ENCODE measurements at places on chromosomes 12 and 14. TPM values are rescaled to one million over a fixed set of nuclear protein-coding genes. Genes with fewer than 3 reads are reported as not detected.

GRCh38 chr12:12807970-12808702, 5.0 kb upstream of the DDX47 start:
- DNase-seq: no peak

LRRIQ1 gene
- polyA plus RNA-seq: not detected

DNA sequence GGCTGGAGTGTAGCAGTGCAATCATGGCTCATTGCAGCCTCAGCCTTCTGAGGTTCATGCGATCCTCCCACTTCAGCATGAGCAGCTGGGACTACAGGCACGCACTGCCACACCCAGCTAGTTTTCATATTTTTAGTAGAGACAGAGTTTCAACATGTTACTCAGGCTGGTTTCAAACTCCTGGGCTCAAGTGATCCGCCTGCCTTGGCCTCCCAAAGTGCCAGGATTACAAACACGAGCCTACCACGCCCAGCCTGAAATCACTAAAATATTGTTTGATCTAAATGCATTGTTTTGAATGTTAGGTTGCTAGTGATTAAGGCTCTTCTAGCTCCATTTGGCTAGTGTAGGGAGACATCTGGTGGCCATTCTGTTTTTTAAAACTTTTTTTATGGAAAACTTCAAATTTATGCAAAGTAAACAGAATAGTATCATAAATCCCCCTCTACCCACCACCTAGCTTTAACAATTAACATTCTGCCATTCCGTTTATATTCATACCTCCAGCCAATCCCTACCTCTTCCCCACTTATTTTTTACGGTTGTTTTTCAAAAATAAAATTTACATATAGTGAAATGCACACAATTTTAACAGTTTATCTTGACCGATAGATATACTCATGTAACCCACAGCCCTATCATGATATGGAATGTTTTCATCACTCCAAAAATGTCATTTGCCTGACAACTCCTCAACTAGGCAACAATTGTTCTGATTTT, 37.8 kb downstream of the MYO1H start:
- DNase-seq: no peak

GRCh38 chr14:97633131-97633738, 836.1 kb downstream of the VRK1 start:
- DNase-seq: no peak

VWF gene
- polyA plus RNA-seq: 0.17 TPM

SYCP3 gene
- polyA plus RNA-seq: 0.15 TPM

All from CD14-positive monocyte (primary cell).